ENCODE measurements at places on chromosomes 6 and 20.

- no peak for DNase-seq
Measured at GRCh38 chr6:23611776-23612381, 514.1 kb upstream of the NRSN1 start.

- peak; percentile 15 for DNase-seq
Measured at GRCh38 chr6:164108869-164109769, 694.6 kb downstream of the QKI start.

DNA sequence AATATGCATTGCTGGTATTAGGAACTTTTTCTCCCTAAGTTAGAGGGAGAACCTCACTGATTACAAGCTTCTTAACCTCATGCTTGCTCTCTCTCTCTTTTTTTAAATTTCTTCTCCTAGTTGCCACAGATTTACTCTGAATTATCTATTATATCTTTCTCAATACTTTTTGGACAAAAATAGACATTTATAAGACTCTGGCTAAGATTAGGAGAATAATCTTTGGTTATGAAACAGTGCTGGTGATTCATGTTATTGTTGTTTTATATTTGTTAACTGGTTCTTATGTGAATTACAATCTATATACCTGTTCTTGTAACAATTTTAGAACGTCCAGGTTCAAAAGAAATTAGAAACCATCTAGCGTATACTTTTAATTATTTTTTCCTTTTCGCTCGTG lies 187.8 kb downstream of the OGFRL1 start:
- DNase-seq = no peak

- DNase-seq = no peak
Measured at GRCh38 chr6:24089736-24090135, 36.3 kb upstream of the NRSN1 start.

GRCh38 chr6:46651816-46652215 lies 802 bp downstream of the CYP39A1 start:
- DNase-seq = no peak

GRCh38 chr6:149076355-149076734 lies 241.2 kb upstream of the TAB2 start:
- DNase-seq = no peak

Data from NCI-H2029 treated with DMSO at 0.1 percent for 48 hours (cell line).